ENCODE measurements at places on chromosomes 5 and 9.

GRCh38 chr9:130662099-130662969 lies 2.1 kb upstream of the PRDM12 start:
- DNase-seq = no peak

GRCh38 chr5:77795846-77796245 lies 19.7 kb upstream of the TBCA start:
- no peak for DNase-seq

DNA sequence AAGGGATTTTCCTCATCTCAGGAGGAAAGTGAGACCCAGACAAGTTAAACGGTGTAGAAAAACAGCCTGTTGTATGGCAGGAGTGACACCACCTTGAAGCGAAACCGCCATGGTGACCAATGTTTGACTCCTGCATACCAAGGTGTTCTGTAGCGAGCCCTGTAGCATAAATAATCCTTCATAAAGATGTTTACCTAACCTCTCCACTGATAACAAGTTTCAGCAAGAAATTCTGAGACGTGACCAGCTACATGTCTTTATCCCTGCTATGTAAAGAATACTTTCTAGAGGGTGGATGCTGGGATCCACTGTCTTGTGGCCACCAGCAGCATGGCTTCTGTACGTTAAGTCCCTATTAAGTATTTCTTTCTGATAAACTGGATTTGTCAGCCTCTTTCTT lies 148.1 kb downstream of the MPDZ start:
- DNase-seq = no peak

- no peak for DNase-seq
Observed at GRCh38 chr9:133535306-133535877, 888 bp downstream of the ADAMTSL2 start.

DNA sequence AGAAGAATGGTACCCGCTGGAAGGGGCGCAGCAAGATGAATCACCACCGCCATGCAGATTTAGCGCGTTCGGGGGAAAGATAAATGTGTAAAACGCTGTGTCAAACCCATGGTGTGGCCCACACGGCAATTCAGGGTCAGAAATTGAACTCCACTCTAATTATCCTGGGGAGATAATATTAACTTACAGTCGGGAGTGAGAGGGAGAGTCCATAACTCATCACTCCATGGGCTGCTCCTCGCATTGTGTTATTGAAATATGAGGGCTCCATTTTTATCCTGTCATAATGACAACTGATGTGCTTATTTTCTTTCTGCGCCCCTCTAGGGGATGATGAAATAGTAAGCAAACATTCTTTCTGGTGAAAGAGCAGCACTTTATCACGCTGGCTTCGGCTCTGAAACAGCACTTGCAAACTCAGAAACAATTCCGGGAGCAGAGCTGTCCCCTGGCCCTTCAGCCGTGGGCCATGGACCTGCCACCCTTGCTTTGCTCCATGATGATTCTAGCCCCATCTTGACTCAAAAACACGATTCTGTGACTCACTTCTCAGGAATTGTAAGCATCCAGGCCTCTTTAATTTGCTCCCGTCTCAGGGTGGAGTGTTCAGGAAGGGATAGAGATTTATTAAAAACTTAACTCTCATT lies 431.6 kb downstream of the IRX1 start:
- no peak for DNase-seq

DNA sequence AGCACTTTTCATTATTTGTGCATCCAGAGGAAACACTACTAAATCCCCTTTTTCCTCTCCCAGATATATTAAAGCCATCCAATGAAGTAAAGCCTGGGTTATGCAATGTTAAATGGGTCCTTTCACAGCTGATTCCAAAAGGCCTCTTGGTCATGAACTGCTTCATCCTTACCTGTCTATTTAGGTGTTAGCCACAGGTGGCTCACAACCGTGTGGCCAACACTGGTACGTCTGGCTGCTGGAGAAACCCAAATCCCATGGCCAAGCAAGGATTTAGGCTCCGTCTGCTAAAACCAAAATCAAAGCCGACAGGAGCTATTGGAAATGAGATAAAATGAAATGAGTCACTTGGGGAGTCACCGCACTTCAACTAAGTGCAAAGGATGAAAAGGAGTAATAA lies 193.9 kb downstream of the ADCY2 start:
- no peak for DNase-seq

DNA sequence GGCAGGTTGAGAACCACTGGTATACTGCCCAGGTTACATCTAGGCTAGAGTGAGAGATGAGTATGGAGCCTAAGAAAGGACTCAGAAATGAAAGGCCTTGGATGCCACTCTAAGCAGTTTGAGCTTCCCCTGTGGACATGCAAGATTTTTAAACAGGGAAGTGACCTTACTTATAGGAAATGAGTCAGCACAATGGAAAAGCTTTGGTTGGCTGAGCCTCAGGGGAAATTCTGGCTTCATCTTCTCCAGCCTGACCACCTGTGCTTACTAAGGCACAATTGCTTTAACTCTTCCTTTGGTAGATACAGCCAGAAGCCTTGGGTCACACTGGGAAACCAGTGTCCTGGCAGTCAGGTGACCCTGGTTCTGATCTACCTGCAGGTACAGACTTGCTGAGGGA lies 380.2 kb upstream of the ZNF462 start:
- no peak for DNase-seq

GRCh38 chr5:65186646-65187227 lies 295.0 kb downstream of the ADAMTS6 start:
- no peak for DNase-seq

Measured in urothelium cell line (cell line).